ENCODE measurements at places on chromosomes 11 and 22.

GRCh38 chr22:47061226-47061625 is 298.8 kb downstream of the TBC1D22A start:
- no peak for DNase-seq

DNA sequence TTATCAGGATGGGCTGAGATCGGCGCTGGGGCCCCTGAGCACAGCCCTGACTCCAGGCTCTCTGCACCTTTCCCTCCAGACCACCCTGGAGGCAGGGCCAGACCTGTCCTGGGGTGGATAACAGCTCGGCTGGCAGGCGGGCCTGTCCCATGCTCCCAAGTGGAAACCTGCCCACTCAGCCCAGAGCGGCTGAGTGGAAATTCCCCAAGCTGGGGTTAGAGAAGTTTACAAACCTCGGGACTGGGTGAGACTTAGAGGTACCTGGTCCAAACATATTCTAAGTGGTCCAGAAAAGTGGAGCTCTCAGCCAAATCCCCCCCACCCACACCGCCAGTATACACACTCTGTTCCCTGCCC is 4.8 kb upstream of the FXYD2 start:
- no peak for DNase-seq

DNA sequence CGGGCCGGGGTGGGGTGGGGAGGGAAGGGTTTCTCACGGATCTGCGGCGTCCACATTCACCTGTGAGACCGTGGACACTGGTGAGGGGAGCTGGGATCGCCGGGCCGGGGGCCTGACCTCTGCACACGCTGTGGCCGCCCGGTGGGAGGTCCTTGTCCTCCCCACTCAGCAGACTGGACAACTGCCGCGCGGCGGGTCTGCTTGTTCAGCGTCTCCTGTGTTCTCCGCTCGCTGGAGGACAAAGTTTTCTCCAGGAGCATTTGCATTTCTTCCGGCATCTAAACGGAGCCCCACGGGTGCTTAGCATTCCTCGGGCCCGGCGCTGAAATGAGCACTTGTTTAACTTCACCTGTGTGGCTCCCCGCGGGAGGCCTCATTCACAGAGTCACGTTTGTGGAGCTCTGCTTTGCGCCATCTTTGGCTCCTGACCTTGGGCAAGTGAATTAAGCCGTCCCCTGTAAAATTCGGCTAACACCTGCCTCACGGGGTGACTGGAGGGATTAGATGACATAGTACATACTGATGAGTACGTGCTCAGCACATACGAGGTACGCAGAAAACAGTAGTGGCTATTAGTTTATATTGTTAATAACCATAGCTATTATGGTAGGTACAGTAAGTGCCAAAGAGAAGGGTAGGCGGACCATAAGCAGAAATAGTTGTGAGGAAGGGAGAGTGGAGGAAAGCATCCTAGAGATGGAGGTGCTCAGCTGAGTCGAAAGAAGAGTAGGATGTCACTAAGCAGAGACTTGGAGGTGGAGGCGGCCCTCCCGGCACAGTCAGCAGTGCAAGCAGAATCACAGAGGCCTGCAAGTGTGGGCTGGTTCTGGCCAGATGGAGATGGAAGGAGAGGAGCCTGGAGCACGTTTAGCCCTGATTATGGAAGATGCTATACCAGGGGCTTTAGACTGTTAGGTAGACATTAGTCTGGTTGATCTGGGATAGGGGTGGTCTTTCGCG is 885 bp downstream of the TRMU start:
- DNase-seq, result no peak

DNA sequence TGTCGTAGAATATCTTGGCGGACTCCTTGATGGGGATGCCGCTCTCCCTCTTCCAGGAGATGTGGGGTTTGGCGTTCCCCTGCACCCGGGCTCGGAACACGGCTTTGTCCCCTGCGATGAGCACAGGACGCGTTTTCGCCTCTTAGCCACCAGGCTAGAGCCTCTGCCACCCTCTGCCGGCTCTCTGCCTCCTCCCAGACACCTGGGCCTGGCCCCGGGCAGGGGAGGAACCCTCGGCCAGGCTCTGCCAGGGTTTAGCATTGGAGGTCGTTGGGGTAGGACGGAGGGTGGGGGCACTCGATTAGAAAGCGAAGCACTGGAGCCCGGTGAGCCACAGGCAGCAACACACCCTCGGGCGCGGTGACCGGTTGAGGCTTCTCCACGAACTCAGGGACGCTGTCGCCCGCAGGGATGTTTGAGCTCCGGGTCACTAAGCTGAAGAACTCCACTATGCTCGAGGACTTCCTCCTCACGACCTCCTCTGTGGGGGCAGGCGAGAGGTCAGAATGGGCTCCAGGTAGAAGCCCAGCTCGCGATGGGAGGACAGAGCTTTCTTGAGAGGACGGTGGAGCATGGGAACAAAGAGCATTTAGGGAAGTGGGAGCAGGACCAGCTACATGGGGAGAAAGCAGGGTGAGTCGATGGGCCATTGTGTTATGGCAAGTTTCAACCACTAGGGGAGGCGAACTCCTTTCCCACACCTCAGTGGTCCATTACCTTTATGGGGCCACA is 4.3 kb downstream of the IGSF22 start:
- peak; percentile 79 for DNase-seq

DNA sequence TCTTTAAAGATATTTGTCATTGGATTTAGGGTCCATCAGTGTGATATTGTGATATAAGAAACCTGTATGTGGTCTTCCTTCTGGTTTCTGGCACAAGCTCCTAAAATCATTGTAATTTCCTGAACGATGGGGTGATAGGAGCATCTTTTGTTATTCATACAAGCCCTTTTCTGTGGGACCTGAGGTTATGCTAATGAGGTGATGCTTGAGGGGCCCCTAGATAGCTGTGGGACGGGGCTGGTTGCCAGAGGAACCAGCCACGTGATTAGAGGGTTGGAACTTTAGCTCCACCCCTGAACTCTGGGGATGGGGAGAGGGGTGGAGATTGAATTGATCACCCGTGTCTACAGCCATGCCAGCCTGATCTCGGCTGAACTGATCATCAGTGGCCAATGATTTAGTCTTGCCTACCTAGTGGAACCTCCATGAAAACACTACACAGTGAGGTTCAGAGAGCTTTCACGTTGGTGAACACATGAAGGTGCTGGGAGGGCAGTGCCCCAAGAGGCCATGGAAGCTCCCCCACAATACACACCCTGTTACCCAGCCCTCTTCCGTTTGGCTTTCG is 62.8 kb downstream of the BCR start:
- no peak for DNase-seq

- peak; percentile 57 for DNase-seq
Observed at GRCh38 chr22:38872831-38873248, 824 bp upstream of the CBX6 start.

DNA sequence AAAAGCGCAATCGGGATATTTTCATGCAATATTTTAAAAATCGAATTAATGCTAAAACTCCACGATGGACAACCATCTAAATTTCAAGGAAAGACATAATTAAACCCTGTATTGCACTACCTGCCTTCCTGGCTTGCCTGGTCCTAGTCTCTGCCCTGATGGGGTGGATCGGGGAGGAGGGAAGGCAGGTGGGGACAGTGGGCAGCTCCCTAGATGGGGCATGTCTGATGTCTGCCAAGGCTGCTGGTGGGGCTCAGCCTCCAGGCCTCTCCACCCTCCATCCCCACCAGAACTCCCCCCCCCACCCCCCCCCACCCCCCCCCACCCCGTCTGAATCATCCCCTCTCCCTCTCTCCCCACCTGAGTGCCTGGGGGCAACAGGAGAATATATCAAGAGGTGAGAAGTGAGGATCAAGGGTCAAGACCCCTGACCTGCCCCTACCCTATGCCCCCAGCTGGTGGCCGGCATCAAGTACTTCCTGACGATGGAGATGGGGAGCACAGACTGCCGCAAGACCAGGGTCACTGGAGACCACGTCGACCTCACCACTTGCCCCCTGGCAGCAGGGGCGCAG is 650 bp downstream of the CST6 start:
- DNase-seq, result no peak

DNA sequence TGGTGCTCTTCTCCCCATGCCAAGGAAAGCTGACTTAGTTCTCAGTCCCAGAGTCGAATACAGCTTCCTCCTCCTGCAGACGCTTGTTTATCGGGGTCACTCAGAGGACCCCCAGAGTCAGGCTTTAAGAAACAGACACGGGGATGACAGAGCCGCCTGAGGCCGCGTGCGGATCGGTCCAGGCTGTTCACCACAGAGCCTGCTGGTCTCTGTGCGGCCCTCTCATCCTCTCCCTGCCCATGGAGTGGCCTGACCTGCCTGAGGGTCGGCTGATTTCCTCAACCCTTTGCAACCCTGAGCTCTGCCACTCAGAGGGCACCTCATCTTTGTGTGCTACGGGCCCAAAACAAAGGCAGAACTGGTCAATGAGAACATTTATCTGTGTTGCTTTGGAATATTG is 2.1 kb downstream of the GAL start:
- DNase-seq, result no peak

DNA sequence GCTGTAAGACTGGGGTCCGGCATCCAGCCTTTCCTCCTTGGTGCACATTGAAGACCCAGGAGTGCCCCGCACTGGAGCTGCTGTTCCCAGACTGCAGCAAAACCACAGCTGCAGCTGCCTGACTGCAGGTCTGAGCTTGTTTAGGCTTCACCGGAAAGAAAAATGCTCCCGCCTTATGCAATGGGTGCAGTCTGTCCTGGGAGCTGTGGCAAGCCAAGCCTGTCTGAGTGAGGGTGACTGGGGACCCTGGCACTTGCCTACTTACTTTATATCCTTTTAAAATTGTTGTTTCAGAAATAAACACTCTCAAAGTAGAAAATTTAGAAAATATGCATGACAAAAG is 23.3 kb upstream of the CD44 start:
- no peak for DNase-seq

DNA sequence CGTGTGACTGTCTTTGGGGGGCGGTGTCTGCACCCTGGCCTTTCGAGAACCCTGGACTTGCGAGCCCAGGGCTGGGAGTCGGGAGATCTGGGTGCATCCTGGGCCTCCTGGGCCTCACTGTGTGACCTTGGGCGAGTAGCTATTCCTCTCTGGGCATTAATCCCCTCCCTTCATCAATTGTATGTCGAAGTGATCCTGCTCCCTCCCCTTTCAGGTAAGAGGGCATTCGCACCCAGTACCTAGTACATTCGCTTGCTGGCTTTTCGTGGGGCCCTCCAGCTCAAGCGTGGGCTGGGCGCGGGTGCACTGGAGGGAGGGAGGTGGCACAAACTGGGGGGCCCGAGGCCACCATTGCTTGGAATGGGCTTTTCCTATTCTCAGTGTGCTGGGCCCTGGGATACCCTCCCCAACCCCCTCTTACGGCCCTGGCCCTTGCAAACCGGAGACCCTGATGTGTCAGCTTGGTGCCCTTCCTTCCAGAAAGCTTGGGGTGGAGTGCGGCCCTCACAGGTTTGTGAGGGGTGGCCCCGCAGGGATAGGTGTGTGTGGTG is 530 bp downstream of the USP35 start:
- no peak for DNase-seq

- DNase-seq, result no peak
Observed at GRCh38 chr11:37770145-37770544, 1172.1 kb upstream of the RAG2 start.

GRCh38 chr11:129048911-129049310 is 106.2 kb upstream of the TP53AIP1 start:
- DNase-seq, result no peak

DNA sequence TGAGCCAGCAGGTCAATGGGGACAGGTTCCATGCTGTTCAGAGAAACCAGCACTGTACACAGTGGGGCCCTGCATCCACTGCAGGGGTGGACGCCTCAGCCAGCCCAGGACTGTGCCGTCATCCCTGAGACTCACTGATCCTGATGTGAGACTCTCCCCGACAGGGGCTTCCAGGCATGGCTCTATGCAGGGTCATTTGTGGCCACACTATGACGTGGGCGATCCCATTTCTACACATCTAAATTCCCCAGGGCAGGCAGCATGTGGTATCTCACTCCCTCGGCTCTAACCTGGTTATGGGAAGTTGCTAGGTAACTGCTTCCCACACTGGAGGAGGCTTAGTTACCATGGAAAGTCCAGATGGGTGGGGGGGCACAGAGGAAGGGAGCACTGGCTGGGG is 14.2 kb upstream of the FAM83F start:
- peak; percentile 26 for DNase-seq

- DNase-seq, result no peak
Observed at GRCh38 chr11:45060707-45061106, 85.7 kb upstream of the PRDM11 start.

DNA sequence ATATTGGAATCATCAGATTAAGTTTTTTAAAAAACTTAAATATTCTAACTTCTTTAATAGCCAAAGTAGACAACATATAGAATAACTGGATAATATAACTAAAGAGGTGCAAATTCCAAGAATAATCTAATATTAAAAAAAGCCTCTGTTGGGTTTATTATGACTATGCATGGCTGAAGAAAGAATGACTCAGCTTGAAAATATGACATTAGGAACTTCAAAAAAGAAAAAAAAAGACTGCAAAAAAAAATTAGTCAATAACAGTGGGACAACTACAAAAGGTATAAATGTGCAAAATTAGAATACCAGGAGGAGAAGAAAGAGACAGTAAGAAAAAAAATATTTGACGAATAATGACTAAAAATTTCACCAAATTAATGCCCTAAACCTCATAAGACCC is 1178.0 kb downstream of the JRKL start:
- no peak for DNase-seq

- no peak for DNase-seq
Observed at GRCh38 chr11:65645710-65646109, 7.8 kb downstream of the SIPA1 start.

DNA sequence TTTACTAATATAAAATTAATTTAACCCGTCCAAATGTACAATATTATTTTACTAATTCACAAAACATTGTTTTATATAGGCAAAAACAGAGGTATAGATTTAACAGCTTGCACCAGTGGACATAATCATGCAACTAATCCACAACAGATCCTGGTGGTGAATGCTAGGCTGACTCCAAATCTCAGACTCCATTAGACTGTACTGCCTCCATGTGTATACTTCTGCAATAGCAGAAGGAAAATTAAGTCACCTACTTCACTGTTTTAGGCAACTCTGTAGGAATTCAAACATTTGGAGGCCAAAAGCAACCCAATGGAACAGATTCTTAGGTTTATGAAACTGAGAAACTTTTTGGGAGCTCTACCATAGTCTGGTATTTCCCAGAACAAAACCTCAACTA is 30.0 kb upstream of the RAB39A start:
- DNase-seq, result no peak

DNA sequence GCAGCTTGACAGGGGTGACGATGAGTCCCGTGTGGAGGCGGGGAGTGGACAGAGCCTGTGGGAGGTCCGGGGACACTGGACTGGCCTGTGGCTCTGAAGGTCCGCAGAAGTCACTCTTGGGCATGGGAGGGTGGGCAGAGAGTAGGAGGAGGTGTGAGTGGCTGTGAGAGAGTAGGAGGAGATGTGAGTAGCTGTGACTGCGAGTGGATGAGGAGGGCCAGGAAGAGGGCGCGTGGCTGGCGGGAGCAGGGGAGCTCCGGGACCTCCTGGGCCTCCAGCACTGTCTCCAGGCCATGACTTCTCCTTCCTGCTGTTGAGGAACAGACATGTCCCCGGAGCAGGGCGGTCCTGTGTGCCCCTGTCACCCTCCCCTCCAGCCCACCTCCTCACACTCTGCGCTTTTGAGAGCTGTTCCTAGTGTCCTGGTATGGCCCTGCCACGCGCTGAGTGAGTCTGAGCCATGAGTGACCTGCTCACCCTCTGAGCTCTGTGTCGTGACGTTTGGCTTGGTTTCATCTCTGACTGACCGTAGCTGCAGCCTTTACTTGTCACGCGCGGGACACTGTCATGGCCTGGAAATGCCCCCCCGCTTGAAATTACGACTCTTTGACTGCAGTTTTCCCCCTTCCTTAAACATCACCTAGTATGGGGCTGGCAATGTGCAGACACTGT is 391.5 kb downstream of the TBC1D22A start:
- no peak for DNase-seq
